ENCODE measurements at places on chromosomes 3 and 15.

GRCh38 chr3:69579306-69580041 is 159.8 kb upstream of the MITF start:
- DNase-seq: no peak

GRCh38 chr15:89851673-89852341 is 37.2 kb upstream of the ANPEP start:
- DNase-seq: no peak

DNA sequence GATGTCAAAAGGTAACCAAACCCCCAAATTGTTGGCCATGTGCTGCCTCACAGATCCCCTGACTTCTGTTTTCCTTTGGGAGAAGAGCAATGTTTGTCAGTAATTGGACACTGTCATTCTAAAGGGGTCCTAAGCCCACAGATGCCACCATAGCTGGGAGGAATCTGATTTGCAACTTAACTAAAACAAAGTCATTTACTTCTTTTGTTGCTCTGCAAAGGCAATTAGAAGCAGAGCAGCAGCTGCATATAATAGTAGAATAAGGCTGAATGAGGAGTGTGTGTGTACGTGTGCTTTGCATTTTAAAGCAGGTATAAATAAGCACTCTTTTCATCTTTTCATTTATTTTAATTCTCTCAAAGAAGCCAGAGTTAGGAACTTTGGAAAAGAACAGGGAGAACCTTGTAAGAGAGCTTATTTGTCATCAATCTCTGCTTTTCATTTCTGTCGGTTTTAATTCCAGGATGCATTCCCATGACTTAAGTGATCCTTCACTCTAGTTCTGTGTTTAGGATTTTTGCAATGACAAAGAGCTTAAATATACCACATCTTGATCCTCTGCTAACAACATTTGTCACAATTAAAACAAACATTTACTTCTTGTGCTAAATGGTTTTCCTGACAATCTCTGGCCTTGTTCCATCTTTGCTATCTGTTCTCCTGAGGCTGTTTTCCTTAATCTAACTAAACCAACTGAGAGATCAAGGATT is 530.2 kb upstream of the CBLB start:
- no peak for DNase-seq

DNA sequence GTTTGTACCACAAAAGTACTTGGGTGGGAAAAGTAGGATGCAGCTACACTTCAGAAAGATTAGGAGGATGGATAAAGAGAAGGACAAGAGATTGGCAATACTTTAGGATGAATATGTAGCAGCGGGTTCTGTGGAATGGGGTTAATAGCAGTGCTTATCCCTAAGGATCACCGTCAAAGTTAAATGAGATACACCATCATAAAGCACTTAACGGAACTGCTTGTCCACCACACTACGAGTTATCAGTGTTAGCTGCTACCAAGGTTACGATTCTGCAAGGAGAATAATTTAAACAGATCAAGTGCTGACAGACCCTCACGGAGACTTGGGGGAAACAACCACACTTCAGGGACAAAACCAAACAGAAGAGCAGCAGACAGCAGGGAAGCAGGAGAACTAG is 963 bp downstream of the SHQ1 start:
- no peak for DNase-seq

DNA sequence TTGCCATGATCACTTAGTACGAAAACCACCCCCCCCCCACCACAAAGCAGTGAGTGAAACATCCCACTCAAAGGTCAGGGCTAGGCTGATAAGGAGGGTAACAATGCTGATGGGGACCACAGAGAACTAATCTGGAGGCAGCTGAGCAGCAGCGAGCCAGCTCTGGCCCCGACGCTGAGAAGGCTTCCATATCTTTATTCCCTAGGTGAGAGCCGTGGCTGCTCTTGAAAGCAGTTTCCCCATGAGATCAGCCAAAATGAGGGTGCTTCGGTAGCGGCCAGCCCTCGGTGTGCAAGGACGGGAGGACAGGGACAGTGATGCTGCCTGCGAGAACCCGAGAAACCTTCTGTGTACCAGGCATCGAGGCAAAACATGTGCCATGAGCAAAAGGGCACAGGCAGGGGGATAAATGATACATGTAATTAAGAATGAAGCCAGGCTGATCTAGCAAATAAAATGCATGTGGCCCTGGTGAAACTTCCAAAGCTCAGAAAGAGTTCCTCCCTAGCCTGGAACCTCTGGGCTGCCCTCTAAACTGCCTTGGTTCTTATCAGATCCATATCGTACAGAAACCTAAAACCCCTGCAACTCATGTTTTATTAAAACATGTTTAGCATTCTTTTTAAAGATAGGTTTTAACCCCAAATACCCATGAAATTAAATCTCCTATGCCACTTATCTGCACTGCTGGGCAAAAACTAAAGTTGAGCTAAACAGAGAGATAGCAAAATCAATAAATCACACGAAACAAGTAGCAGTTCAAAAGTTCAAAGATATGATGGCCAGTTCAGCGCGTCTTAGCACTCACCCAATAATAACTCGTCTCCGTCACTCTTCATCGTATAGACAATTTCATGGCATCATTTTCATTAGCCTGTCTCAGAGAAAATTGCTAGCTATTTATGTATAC is 337.3 kb downstream of the FOXP1 start:
- DNase-seq: no peak

- no peak for DNase-seq
These were observed 117.0 kb upstream of the ARL6 start for GRCh38 chr3:97647441-97647982.

GRCh38 chr15:71790081-71790480 is 20.3 kb upstream of the NR2E3 start:
- DNase-seq: no peak

DNA sequence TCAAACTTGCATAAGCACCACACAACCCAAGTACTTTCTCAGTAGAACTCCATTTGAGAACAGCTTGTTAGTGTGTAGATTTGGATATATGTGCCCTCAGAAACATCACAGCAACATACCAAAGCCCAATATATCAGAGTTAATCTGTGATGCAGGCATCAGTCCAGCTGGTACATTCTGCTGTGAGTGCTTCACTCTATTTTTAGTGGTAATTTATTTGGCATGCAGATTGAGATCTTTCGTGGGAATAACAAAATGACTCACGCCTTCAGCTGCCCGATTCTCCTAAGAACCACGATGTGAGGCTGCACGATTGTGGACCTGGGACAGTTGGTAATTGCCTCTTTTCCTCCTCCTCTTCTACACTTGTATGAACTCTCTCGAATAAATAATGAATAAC is 730.7 kb downstream of the SQOR start:
- no peak for DNase-seq

DNA sequence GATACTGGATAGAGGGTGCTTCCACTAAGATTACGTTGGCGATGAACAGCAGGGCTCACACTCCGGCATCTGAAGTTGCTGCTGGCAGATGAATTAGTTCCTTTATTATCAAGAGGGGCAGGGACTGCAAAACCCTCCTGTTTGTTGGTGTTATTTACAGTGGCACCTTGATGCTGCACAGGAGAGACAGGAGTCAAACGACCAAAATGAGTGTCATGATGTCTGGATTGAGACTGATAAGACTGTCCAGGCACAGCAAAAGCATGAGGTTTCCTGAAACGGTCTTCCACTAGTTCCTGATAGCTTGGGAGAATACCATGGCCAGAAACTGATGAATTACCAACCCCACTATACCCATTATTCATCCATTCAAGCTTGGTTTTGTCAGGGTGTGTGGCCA is 100.8 kb upstream of the NEDD4 start:
- DNase-seq: no peak

DNA sequence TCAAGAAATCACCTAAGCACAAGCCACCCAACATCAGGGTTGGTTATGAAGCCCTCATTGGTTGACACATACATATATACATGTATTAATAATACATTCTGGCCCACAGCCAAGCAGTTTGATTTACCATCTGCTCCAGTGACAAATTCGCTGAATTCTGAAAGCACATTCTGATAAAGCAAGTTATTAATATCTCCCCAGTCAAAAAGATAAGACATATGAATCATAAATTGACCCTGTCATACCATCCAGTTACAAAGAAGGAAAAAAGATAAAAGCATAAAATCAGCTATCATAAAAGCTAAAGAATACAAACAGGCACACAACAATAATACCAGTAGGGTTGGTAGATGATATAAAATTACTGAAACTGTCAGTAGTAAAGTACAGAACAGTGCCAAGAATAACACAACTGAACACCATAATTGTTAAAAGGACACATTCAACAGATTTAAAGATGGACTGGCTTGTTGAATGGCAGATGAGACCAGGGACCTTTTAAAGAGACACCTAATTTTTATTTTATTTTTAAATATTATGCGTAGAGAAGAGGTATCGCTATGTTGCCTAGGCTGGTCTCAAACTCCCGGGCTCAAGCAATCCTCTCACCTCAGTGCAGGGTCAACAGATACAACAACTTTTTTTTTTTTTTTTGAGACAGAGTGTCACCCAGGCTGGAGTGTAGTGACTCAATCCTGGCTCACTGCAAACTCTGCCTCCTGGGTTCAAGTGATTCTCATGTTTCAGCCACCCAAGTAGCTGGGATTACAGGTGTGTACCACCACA is 7.7 kb downstream of the SNX4 start:
- no peak for DNase-seq

- no peak for DNase-seq
These were observed 37.5 kb downstream of the TPM1 start for GRCh38 chr15:63079947-63080626.

DNA sequence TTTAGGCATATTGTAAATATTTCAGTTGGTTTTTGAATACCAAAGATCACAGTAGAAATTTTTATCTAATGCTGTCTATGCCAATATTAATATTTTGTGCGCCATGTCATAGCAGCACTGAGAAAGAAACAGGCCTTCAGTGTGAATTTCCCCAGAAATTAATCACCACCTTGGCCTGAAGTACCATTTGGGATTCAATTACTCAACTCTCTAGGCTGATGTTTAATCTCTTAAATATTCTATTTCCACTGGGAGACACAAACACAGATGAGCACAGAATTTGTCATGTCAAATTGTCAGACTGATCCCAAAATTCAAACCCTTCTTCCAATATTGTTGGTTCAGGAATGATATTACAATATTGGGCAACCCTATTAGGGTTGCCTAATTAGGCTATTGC is 509.3 kb downstream of the ROBO1 start:
- DNase-seq: no peak

DNA sequence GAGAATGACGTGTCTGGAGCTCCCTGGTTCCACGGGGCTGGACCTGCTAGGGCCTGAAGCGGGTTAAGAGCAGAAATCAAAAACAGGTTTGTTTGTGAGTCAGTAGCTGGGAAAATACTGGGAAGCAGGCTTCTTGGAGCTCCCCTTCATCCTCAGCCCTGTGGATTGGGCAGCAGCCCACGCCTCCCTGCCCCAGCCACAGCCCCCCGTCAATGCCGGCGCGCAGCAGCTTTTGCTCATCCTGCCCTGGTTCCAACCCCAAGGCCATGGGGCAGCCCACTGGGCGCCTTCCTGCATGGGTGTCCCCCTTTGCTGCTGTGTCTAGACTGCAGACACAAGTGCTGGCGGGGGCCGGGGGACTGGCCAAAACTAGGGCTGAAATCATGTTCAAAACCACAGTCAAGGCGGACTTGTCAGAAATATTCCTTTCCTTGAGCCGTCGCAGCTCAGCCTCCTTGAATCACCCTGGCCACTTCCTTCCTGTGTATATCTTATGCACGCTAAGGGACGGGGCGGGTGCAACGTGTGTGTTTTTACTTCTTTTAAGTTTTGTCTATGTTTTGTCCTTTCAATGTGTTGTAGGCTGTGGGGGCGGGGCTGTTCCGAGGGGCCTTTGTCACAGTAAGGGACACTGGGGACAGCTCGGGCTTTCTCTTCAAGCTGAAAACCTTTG is 108.1 kb downstream of the KLF13 start:
- DNase-seq: peak; percentile 68

DNA sequence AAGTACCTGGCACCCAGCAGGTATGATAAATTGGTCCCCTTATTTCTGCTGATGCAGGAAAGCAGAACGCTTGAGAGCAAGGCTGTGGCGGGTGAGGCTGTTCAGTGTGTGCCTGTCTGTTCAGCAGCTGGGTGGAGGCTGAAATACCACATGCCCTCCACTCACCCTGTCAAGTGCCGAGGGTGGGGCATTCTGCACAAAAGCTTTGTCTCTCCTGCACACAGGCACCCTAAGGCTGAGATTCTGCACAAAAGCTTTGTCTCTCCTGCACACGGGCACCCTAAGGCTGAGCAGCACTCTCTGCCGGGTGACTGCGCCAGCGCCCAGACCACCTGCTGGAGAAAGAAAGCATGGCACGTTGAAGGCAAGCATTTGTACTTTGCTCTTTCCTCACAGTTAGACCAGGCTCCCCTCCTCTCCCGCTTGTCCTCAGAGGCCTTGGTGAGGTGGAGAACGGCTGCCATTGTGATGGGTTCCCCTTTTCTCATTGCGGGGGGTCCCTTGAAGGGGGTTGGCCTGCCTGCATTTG is 97.5 kb downstream of the BDH1 start:
- DNase-seq: no peak

- no peak for DNase-seq
These were observed 185.9 kb downstream of the MEGF11 start for GRCh38 chr15:66067687-66068086.

- no peak for DNase-seq
These were observed 333.1 kb downstream of the RORA start for GRCh38 chr15:60895986-60896385.

- no peak for DNase-seq
These were observed 36.2 kb downstream of the GXYLT2 start for GRCh38 chr3:72924055-72924454.

- no peak for DNase-seq
These were observed 13.4 kb downstream of the DZIP3 start for GRCh38 chr3:108602935-108603294.

- no peak for DNase-seq
These were observed 19.9 kb downstream of the WNT7A start for GRCh38 chr3:13860001-13860400.

GRCh38 chr3:139234491-139234890 is 109.3 kb upstream of the MRPS22 start:
- DNase-seq: no peak

- DNase-seq: no peak
These were observed 164.6 kb upstream of the HES1 start for GRCh38 chr3:193971261-193971751.

- no peak for DNase-seq
These were observed 5.9 kb upstream of the ADGRG7 start for GRCh38 chr3:100603469-100603868.

All from stimulated activated CD8-positive, alpha-beta memory T cell treated with anti-CD3 and anti-CD28 coated beads, Interleukin-4, amount 100 ng/mL, for 1 hour (primary cell).